ENCODE measurements at places on chromosomes 2 and 18. TPM values are rescaled to one million over a fixed set of nuclear protein-coding genes. Genes with fewer than 3 reads are reported as not detected.

DNA sequence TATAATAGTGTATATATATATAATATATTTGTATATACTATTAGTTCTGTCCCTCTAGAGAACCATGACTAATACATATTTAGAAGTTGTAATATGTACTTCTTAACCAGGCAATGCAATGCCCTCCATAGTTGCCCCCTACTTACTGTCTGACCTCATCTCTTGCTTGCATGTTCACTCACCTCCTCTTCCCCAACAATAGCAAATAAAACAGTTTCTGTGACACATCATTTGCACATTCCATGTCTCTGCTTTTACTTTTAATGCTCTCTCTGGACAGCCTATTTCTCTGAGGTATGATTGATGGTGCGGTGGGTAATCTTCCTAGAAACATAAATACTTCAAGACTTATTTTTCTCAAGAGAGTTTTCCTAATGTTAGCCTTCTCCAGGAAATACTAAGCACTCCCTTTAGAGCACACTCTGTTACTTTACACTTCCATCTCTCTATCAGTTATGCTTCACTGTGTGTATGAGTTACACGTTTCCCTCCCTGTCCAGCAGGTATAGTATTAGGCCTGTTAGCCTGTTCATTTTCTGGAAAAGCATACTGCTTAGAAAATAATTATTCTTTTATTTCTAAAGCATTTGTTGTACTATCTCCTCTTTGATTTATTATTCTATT is 295.6 kb upstream of the LRATD1 start:
- DNase-seq, result no peak

DNA sequence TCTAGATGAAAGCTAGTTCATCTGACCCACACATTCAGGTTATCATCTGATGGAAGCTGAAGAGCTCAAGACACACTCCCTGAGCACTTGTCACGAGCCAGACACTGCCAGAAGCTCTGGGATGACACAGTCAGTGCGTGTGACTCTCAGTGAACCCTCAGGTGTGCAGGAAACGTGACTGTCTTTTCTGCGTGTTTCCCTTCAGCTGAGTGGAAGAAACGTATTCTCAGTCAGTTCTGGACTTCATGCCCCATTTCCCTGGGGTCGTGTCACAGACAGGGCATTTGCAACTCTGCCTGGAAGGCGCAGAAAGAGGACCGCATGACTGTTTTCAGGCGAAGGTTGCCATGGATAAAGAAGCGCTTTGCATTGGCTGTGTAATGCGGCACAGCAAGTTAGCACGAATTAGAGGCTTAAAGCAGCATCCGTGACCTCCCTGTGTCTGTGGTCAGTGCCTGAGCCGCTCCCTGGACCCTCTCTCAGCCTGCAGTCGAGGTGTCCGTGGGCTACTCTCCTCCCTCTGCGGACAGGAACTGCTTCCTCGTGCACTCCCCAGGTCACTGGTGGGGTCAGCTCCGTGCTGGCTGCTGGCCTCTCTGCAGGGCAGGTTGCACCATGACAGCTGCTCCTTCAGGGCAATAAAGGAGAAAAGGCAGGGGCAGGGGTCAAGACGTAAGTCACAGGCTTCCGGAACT is 3.3 kb upstream of the ALLC start:
- DNase-seq, result no peak

- no peak for DNase-seq
These were observed 3.5 kb downstream of the EML6 start for GRCh38 chr2:54726940-54727339.

GRCh38 chr2:206526416-206526815 is 83.1 kb downstream of the ADAM23 start:
- no peak for DNase-seq

- DNase-seq, result no peak
These were observed 2.8 kb downstream of the HDAC4 start for GRCh38 chr2:239397931-239398471.

GRCh38 chr2:28063492-28063962 is 173.0 kb downstream of the BABAM2 start:
- DNase-seq, result peak; percentile 23

The FOXI3 gene
- not detected for total RNA-seq

Data from CD4-positive, CD25-positive, alpha-beta regulatory T cell (primary cell).